ENCODE measurements at places on chromosomes 2 and 18.

DNA sequence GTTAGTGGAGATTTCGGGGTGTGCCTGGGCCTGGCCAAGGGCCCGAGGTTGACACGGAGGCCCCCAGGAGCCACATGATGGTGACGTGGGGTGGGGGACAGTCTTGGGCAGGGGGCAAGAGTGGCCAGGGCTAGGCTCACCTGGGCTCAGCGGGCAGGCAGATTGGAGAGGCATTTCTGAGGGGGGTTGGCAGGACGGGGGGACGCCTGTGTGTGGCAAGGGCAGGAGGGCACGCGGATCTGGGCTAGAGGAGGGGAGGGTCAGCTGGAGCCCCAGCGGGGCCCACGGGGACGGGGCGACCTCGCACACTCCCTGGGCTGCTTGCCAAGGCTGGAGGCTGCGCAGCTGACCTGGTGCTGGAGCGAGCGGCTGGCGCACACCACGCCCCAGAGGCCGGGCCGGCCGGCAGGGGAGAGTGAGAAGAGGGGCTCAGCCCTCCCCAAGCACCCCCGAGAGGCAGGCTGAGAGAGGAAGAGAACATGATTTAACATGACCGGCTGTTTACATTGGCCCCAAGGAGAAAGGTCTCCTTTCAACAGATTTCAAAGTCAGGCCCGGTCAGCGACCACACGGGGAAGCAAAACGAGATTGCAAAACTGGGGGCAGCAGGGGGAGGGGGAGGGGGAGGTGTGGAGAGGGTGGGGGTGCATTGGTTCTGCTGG is 38.0 kb upstream of the SNED1 start:
- no peak for DNase-seq

DNA sequence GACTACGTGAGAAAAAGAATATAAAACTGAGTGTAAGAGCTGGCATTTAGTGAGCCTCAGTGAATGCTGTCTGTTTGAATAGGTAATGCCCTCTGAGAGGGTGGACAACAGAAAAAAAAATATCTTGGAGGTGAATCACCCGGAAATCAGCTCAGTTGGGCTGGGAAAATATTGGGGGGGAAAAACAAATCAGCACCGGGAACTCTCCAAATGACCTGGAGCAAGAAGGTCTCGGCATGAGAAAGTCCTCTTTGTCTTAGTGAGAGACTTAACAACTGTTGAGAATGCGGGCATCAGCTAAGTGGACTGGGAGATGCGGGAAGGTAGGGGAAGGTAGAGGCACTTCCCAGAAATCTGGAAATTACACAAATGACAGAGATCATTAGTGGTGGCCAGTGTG is 109.4 kb upstream of the POU3F3 start:
- no peak for DNase-seq

DNA sequence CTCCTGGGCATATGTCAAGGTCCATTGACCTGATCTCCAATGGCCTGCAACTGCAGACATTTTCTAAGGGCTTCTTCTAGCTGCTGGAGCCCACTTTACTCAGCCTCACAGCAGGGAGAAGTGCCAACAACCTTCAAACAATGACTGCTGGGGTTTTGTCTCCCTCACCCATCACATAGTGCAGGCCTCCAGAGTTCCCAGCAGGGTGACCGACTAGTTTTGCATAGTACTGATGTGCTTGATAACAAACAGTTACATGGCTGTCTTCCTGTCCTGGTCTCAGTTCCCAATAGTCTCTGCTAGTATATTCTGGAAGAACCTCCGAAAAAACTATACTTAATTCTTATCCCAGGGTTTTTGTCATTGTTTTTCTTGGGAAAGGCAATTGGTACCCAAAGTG is 10.4 kb upstream of the NETO1 start:
- no peak for DNase-seq

- DNase-seq, result no peak
These were observed 68.3 kb upstream of the OTOS start for GRCh38 chr2:240208631-240209211.

DNA sequence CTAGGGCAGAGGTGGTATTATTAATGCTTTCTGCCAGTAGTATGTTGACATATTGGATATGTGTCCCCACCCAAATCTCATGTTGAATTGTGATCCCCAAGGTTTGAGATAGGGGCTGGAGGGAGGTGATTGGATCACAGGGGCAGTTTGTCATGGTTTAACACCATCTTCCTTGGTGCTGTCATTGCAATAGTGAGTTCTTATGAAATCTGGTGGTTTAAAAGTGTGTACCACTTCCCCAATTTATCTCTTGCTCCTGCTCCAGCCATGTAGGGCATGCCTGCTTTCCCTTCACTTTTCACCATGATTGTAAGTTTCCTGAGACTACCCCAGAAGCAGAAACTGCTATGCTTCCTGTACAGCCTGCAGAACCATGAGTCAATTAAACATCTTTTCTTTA is 47.1 kb upstream of the THSD7B start:
- DNase-seq, result no peak

GRCh38 chr18:10015288-10015701 is 101.5 kb downstream of the VAPA start:
- DNase-seq, result no peak

DNA sequence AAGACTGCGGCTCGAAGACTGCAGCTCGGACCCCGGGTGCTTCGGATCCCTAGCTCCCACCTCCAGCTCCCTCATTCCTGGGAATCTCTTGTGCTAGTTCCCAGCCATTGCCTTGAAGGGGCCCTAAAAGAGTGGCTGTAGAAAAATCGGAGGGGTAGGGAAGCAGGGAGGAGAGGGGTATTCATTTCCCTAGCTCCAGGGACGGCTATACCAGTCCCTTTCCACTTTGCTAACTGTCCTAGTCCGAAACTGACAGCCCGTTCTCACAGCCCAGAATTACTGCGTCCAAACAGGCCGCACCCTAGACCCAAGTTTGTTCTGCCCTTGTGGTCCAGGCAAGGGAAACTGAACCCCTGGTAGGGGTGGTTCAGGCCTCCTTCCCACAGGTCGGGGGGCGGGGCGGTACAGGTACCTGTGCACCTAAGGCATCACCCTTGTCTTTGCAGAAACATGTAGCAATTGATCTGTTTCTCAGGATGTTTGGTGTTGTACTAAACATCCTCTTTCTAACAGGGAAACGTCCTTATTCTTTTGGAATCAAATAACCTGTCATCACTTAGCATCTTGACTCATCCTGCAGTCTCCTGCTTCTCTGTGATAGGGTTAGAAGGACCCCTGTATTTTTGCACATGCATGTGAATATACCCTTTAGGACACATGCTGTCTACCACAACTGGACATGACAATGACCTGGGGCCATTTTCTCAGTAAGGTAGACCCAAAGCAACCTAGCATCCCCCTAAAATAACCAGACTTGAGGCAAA is 4.0 kb downstream of the EMX1 start:
- DNase-seq, result no peak

- DNase-seq, result no peak
These were observed 266.4 kb downstream of the TMEM182 start for GRCh38 chr2:103028181-103028580.

DNA sequence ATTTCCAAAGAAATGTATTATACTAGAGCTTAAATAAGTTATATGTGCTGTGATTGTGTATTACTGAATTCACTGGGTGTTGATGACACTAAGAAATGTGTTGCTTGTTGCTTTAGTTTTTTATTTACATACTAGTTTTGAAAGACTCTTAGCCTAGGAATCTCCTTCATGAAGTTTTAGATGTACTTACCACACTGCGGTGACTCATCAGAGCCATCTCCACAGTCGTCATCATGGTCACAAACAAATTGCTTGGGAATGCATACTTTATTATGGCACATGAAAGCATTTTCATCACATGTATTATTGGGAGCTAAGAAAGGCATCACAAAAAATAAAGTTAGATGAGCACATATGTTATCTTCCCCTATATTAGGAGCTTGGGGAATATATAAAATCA is 1624.2 kb downstream of the LRP1B start:
- peak; percentile 24 for DNase-seq

DNA sequence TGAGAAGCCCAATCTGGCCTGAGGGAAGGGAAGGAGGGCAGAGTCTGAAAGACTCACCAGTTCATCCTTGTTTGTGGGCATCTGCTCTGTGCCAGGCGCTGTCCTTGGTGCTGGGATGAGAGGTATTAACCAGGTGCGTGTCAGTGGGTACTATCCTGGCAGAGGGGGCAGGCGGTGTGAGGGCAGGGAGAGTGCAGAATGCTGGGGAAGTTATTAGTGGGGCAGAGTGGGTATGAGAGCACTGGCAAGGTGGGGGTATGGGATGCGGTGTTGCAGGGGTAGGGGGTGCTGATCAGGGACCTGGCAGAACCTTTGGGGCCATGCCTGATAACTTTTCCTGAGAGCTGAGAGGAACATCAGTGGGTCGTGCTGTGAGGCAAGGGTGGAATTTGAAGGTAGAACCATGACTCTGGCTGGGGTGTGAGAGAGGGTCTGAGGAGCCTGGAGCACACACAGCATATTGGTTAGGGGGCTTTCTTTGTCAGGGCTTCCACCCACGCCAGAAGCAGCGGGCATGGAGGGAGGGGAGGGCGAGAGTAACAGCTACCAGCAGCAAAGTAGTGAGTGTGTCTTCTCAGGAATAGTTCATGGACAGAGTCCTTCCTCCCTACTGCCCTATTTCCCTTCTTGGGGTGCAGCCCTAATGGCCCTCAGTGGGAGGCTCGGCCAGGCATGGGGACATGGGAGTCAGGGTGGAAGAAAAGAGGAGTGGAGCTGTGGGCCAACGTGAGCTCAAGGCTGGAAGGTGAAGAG is 290.7 kb downstream of the CYP26B1 start:
- DNase-seq, result no peak

DNA sequence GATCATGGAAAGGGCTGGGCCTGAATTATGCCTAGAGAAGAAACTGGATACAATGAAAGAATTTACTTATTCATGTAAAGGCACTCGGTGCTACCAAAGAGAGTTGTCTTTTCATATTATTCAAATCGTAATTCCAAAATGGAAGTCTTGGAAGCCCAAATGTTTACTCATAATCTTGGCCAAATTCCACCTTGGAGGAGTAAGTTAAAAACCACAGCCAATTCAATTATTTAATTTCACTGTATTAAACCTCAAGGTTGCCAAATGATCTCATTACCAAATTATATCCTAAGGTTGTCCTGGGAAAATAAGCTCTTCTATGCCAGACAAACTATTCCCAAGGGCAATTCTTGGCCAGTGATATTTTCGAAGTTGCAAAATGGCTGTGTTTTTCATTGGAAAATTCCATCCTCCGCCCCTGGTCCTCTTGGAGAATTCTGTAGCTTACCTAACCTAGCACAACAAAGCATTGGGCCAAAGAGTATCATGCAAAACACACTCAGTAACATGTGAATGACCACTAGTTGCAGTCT is 11.1 kb upstream of the VPS4B start:
- DNase-seq, result no peak

DNA sequence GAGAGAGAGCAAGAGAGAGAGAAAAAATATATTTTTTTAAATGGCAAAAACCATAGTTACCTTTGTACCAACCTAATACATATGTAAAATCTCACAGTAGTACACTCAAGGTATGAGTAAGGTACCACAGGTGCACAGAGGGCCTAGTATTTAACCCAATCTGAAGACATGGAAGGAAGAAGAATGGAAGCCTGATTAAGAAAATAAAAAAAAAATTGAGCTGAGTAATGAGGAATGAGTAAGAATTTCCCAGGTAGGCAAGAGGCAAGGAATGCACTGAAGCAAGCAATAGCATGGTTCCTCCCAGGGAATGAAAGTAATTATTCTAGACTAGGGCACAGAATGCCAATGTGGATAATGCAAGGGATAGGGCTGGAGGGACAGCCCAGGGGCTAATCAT is 294.2 kb downstream of the FIGN start:
- DNase-seq, result no peak

- DNase-seq, result no peak
These were observed 18.1 kb downstream of the TMEM185B start for GRCh38 chr2:120204945-120205670.

- no peak for DNase-seq
These were observed 121.1 kb upstream of the FN1 start for GRCh38 chr2:215556979-215557378.

Data from fibroblast of skin of left biceps (primary cell).